ENCODE measurements at places on chromosomes 5 and 9.

DNA sequence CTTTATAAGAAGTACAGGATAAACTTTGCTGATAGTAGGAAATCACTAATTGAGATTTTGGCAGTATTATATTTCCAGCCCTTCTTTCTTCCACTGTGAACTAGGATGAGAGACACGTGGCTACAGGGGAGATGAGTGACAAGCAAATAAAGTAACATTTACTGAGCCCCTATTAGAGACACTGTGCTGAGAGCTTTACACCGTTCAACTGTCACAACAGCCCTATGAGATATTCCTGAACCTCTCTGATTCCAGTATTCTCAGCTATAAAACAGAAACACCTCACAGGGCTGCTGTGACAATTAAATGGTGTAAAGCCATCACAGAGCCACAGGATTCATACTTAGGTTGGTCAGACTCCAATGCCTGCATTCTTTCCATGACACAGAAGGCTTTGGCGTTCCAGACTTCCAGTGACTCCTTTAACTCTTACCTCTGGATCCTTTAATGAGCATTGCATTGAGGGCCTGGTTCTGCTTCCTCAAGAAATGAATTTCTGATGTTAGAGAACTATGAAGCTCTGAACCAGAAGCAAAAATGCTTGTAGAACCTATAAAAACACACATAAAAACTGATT lies 169.0 kb downstream of the CDK5RAP2 start:
- DNase-seq = no peak

GRCh38 chr9:37215381-37215780 lies 95.0 kb downstream of the ZCCHC7 start:
- DNase-seq = no peak

DNA sequence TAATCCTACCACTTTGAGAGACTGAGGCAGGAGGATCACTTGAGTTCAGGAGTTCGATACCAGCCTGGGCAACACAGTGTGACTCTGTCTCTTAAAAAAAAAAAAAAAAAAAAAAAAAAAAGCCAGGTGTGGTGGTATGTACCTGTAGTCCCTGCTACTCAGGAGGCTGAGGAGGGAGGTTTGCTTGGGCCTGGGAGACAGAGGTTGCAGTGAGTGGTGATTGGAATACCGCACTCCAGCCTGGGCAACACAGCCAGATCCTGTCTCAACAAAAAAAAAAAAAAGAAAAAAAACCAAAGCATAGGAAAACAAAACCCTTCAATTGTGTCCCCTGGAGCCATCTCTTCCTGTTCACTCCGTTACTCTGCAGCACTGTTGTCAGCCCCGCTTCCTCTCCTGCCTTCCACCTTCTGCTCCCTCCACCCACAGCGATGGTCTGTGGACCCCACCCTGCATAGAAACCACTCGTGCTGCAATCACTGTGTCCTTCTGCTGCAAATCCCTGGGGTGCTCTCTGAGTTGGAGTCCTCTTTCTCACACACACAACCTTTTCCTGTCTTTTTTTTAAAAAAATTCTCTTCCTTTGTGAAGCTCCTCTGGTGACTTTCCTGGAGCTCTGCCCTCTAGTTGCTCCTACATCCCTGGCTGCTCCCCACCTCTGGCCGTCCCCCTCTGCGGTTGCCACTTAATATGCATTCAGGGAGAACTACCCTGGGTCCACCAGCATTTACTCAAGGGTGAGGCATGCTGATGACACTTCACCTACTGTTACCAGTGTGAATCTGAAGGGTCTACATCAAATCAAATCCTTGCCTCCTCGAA lies 22.2 kb downstream of the CCT5 start:
- no peak for DNase-seq

GRCh38 chr9:89839449-89839848 lies 234.6 kb downstream of the GADD45G start:
- no peak for DNase-seq

DNA sequence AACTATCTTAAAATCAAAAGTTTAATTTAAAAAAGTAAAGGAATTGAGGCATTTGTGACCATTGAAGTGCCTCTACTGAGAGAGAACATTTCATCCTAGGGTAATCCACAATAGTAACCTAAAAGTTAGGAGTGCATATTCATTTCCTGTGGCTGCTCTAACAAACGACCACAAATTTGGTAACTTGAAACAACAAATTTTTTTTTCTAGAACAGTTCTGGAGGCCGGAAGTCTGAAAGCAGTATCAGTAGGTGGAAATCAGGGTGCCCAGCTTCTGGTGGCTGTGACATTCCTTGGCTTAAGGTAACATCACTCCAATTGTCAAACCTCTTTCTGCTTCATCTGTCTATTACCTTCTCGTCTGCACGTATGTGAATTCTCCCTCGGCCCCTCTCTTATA lies 67.1 kb upstream of the SSBP2 start:
- DNase-seq = no peak
